Right lobe of liver (tissue), 6 donors: ENCODE measurements at places on chromosomes 5 and 9. TPM values are rescaled to one million over a fixed set of nuclear protein-coding genes. Genes with fewer than 3 reads are reported as not detected.

DNA sequence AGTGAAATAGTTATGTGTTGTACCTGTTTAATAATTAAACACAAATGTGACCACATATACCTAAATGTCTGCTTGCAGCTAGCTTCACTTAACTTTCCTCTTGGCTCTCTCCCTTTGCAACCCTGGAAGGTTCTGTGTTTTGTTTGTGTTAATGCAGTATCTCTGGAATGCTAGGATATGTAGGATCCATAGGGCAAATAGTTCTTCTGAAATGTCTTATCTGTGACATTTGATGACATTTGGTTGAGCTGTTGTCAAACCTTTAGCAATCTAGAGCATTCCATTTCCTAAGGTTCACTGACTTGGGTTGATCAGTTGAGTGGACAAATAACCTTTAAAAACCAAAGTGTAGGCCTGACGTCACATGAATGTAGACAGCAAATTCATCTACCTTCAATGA, 21.8 kb downstream of the CTNNA1 start:
- no peaks in the 10 kb centered on the region for H3K4me1 ChIP-seq
- no peak overlapping the region for H3K27ac ChIP-seq
- no peaks in the 10 kb centered on the region for H3K36me3 ChIP-seq
- H3K27me3 ChIP-seq = no peaks in the 10 kb centered on the region
- no peak overlapping the region for H3K4me3 ChIP-seq
- DNase-seq = no peak

GRCh38 chr9:89555036-89555415, 49.8 kb upstream of the GADD45G start:
- H3K27ac ChIP-seq = no peak overlapping the region
- DNase-seq = peak; percentile 43
- H3K27me3 ChIP-seq = no peaks in the 10 kb centered on the region
- peaks cover 7% of the 10 kb centered on the region for H3K4me1 ChIP-seq

Gene CER1
- not detected for total RNA-seq

DNA sequence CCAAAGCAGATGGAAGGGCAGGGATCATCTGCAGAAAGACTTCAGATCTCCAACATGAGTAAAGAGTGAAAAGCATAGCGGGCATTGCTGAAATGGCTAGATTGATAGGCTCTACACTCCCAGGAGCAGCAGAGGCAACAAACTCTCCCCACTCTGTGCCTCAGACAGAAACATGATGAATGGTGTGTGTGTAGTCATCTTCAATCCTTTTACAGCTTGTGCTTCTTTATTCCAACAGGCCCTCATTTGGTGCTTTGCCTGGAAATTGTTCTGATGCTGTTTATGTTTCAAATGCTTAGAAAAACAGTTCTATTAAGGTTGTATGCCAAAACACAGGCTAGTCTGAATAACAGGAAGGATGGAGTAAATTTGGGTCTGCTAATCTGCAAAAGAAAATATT, 176.2 kb downstream of the DMRTA1 start:
- no peaks in the 10 kb centered on the region for H3K36me3 ChIP-seq
- no peak overlapping the region for H3K4me3 ChIP-seq
- no peaks in the 10 kb centered on the region for H3K4me1 ChIP-seq

Gene WDR31
- total RNA-seq = 1.3 TPM

Gene IFNA13
- not detected for total RNA-seq

Gene PCDHGB5
- 6.7 TPM for total RNA-seq

Gene TIMD4
- 0.80 TPM for total RNA-seq

- no peaks in the 10 kb centered on the region for H3K4me1 ChIP-seq
- H3K27me3 ChIP-seq = no peaks in the 10 kb centered on the region
- no peak overlapping the region for H3K4me3 ChIP-seq
Measured at GRCh38 chr5:128844354-128844923, 120.8 kb upstream of the SLC27A6 start.

- H3K27ac ChIP-seq = peak overlapping the region; percentile 26
- no peak overlapping the region for H3K4me3 ChIP-seq
- no peak for DNase-seq
- no peaks in the 10 kb centered on the region for H3K36me3 ChIP-seq
- peaks cover 22% of the 10 kb centered on the region for H3K4me1 ChIP-seq
Measured at GRCh38 chr5:54524082-54524481, 6.5 kb downstream of the SNX18 start.

DNA sequence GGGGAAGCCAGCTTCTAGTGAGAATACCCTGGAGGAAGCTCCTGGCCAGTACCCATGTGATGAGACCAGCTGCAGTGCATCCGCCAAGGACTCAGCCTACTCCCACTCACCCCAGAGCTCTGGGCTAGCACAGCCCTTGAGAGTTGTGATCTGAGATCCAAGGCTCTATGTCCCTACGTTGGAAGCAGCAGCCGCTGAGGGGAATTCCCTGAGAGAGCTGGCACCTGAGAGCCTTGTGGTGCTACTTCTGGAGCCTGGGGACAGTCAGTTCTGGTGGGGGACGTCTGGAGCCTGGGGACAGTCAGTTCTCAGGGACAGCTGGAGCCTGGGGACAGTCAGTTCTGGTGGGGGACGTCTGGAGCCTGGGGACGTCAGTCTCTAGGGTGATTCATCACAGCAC, 39.2 kb downstream of the PDZD2 start:
- H3K27me3 ChIP-seq = no peaks in the 10 kb centered on the region
- no peak overlapping the region for H3K27ac ChIP-seq
- no peaks in the 10 kb centered on the region for H3K4me1 ChIP-seq
- no peaks in the 10 kb centered on the region for H3K36me3 ChIP-seq

DNA sequence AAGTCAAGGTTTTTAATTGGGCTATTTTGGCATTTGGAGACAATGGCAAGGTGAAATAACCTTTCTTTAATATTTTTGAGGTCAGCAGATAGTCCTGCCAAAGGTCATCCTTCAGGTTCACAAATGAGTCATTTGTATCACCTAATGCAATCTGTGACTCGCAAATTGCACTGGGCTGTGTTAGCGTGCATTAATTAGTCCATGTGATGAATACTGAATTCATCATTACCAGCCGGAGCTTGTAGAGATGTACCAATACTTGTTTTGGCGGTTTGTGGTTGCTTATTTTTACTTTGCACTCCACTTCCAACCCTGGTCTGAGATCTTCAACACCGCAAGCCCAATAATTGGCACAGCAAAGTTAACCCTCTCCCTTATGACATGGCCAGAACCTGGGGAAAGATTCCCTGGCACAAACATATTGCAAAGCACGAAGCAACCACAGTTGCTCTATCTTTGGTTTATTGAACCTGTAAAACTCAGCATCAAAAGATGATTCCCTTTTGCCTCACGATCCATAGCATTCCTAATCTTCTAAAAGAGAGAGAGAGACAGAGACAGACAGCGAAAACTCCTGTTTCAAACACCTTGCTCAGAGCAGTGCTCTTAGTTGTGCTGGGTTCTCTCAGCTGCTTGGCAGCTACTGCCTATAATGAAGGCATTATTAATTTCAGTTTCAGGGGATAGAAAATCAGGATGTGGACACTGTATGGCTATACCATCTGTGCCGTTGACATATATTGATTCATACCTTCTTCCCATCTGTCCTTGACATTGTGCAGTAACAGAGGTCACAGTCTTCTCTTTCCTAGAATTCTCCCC, 178.1 kb downstream of the EBF1 start:
- H3K27me3 ChIP-seq = no peaks in the 10 kb centered on the region
- no peak overlapping the region for H3K4me3 ChIP-seq
- H3K27ac ChIP-seq = no peak overlapping the region
- H3K4me1 ChIP-seq = no peaks in the 10 kb centered on the region
- DNase-seq = no peak

DNA sequence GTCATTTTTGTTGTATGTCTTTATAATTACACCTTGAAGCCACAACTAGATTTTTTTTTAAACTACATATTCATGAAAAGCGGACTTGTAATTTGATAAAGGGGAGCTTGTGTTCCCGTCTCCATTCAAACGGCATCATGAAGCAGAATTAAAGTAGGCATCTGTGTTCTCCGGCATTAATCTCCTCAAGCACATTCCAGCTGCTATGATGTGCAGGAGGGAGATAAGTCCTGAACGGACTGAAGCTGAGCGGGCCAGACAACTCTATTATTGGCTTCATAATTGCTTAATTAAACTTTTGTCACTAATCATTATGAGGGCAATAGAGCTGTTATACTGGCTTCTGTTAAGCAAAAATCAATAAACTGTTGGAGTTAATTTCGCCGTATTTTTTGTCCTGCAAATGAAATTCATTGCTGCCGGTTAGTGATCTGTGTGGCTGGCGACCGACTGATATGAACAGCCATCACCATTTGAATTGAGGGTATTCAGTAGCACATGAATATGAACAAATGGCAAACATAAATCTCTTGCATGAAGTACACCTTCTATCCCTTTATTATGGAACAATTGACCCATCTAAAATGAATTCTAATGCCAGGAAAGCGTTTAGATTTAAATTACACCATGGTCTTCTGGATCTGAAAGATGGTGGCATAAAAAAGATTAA, 408.8 kb upstream of the IRX1 start:
- no peak overlapping the region for H3K27ac ChIP-seq
- DNase-seq = no peak
- H3K4me3 ChIP-seq = no peak overlapping the region
- no peaks in the 10 kb centered on the region for H3K27me3 ChIP-seq
- no peaks in the 10 kb centered on the region for H3K4me1 ChIP-seq
- H3K36me3 ChIP-seq = no peaks in the 10 kb centered on the region

- H3K27ac ChIP-seq = no peak overlapping the region
- H3K36me3 ChIP-seq = no peaks in the 10 kb centered on the region
- H3K27me3 ChIP-seq = peaks cover 51% of the 10 kb centered on the region
- H3K4me1 ChIP-seq = no peaks in the 10 kb centered on the region
- no peak for DNase-seq
Measured at GRCh38 chr9:126628969-126629674, 15.4 kb downstream of the LMX1B start.

DNA sequence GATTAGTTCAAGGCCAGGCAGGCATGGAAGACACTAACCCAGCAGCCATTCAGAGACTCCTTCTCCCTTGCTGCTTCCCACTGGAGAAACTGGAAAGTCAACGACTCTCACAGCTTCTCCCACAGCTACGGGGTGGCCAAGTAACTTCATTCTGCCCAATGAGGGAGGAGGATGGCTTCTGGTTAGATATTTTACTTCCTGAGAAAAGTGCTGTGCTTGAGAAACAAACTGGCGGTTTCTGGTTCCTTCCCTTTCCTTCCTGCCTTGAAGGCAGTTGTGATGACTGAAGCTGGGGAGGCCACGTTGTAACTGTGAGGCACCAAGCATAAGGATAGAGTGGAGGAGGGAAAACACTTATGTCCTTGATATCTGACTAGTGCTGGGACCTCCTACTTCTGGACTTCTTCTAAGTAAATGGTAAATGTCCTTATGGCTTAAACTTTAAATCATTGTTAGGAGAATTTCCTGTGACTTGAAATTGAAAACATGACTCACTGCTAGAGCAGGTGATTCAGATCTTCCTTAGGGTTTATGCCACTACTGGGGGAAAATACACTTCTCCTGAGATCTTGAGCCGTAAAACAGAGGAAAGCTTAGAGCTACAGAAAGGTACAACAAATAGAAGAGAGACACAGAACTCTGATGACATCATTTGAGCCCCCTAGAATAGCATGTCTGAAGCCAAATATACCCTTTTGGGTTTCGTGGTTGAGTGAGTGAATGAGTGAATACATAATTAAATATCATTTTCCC, 3.1 kb upstream of the GNPDA1 start:
- H3K4me1 ChIP-seq = peaks cover 22% of the 10 kb centered on the region
- H3K27ac ChIP-seq = no peak overlapping the region
- no peaks in the 10 kb centered on the region for H3K27me3 ChIP-seq
- no peaks in the 10 kb centered on the region for H3K36me3 ChIP-seq
- no peak for DNase-seq

Gene GLRA1
- total RNA-seq = not detected

DNA sequence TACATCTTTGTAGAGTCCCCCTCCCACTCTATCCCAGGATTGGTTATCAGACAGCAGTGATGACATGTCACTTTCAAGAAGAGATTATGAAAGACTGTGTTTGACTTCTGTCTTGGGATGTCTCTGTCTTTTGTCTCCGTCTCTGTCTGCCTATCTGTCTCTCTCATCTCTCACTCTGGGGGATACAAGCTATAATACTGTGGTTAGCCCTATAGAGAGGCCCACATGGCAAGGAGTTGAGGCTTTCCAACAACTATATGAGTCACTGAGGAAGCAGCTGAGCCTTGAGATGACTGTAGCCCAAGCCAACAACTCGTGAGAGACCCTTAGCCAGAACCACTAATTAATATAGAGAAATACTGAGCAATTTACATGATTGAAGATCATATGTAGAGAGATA, 284.8 kb downstream of the PDE4D start:
- H3K4me1 ChIP-seq = no peaks in the 10 kb centered on the region
- no peak overlapping the region for H3K27ac ChIP-seq
- no peaks in the 10 kb centered on the region for H3K27me3 ChIP-seq
- no peak for DNase-seq
- no peaks in the 10 kb centered on the region for H3K36me3 ChIP-seq

DNA sequence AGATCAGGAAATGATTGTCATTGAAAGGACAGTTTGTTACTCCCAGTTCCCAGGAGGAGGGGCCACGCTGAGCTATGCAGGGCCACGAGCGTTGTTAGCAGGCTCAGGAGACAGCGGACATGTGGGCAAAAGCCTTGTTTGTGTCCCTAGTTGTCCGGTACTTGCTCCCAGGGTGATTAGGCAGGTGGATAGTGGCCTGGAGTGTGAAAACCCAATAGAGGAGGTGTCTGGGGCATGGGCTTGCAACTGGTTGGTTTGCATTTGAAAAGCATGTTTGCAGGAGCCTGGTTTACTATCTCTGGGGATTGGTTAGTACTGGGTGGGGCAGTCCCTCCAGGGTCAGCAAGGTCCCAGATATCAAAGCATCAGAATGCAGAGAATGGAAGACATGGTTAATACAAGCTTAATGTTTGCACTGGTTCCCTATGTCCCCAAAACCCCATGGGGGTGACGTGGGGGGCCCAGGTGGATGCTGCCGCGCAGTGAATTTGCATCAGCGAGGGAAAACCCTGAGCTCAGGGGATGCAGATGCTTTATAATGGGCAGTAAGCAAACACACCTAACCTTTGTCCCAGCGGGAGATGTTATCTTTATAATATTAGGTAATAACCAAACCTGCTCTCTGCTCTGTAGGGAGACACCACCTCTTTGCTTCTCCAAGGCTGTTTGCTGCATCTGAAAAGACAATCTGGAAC, 39.7 kb downstream of the ROPN1L start:
- H3K27ac ChIP-seq = no peak overlapping the region
- DNase-seq = no peak
- H3K4me3 ChIP-seq = no peak overlapping the region
- no peaks in the 10 kb centered on the region for H3K27me3 ChIP-seq

Gene ENHO
- 2.5 TPM for total RNA-seq

- no peaks in the 10 kb centered on the region for H3K36me3 ChIP-seq
- H3K4me1 ChIP-seq = no peaks in the 10 kb centered on the region
- H3K27ac ChIP-seq = no peak overlapping the region
- no peaks in the 10 kb centered on the region for H3K27me3 ChIP-seq
Measured at GRCh38 chr5:53942724-53943123, 367.6 kb downstream of the ARL15 start.
